ENCODE measurements at places on chromosomes 6 and 20.

- DNase-seq, result no peak
Observed at GRCh38 chr6:147534116-147534860, 25.8 kb downstream of the SAMD5 start.

GRCh38 chr6:135505648-135506047 is 8.1 kb upstream of the AHI1 start:
- DNase-seq, result no peak

DNA sequence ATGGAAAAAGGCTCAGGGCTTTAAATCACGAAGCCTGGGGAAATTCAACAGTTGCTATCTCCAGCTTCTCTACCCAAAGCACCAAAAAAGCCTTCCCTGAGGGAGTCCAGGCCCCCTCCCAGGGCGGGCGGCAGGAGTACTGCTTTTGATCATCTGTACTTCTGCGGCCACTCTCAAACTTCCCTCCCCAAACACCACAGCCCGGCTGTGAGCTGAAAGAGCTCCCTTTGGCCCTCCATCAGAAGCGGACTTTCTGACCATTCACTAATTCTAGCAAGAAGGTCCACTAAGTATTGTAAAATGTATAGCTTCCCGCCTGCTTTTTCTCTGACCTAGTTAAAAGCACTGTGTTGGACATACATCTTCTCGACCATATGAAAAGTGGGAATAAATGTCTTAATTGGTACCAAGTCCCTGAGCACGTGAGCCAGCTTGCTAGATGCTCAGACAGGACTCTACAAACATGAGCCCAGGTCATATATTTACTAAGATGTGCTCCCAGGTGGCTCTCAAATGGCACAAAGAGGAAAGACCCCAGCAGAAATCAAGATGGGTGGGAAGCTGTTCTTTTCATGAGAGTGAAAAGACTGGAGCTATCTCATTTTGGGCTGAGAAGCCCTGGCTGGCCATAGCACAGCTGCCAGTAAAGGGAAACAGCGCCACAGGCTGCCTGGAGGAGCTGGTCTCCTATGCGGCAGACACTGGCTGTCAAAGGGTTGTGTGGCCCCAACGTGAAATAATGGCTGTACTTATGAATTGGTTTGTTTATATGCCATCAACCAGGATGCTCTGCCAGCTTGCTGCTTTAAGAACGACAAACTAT is 58.6 kb downstream of the GFOD1 start:
- no peak for DNase-seq

DNA sequence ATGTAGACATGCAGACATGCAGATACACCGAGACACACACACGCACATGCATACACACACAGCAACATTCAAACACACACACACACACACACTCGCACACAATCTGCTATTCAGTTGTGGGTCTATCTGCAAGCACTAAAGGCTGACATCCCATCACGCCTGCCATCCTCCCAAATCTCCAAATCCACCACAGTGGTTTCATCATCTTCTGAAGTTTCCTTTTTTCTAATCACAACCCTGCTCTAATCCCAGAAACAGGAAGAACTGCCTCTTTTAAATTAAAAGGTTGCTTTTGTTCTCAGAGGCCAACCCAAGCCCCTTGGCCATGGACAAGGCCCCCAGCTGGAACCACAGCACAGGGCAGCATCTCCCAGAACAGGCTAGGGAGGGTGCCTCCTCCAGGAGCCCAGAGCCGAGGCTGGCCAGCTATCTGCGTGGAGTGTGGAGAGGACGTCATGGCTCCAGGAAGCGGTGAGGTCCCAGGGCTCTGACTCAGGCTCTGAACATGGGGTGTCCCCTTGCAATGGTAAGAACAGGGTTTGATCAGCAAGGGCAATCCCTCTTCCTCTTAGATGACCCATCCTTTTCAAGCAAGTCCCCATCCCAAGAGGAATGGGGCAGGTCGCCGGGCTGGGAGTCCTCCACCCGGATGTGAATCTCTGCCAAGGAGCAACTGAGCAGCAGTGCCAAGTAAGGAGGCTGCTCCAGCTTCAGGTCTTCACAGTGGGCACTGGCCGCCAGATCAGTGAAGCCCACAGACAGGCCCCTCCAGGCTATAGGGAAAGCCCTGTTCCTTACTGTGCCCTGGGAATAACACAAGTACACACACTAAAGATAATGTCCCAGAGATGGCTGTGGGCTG is 14.7 kb downstream of the FOXF2 start:
- DNase-seq, result no peak

DNA sequence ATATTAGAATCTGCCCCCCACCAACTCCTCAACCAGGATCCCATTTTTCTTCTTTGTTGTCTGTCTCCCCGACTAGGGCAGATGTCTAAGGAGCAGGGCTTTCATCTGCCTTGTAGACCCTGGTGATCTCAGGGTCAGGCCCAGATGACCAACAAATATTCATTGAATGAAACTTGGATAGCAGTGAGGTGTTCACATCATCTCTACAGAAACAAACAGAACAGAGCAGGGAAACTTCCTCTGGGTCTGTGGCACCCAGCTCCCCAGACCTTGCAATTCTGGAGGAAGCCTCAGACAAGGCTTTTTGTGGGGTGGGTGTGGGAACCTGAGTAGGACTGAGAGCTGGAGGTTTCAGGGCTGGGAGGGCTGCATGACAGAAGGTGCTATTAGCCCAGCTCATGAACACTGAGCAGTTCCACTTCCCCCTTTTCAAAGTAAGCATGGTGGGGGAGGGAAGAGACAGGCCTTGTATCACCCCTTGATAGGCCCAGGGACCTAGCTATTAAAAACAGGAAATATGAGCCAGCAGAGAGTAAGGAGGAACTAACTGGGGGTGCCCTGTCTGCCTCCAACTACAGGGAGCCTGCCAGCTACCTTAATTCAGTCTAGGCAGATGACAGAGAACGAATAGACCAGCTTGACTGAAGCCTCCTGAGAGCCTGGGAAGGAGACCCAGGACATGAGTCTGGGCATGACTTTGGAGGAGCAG is 37.3 kb upstream of the TOP1 start:
- DNase-seq, result no peak

GRCh38 chr20:3876000-3876399 is 13.2 kb upstream of the PANK2 start:
- DNase-seq, result no peak

GRCh38 chr6:30267423-30267822 is 54.2 kb upstream of the TRIM26 start:
- no peak for DNase-seq

DNA sequence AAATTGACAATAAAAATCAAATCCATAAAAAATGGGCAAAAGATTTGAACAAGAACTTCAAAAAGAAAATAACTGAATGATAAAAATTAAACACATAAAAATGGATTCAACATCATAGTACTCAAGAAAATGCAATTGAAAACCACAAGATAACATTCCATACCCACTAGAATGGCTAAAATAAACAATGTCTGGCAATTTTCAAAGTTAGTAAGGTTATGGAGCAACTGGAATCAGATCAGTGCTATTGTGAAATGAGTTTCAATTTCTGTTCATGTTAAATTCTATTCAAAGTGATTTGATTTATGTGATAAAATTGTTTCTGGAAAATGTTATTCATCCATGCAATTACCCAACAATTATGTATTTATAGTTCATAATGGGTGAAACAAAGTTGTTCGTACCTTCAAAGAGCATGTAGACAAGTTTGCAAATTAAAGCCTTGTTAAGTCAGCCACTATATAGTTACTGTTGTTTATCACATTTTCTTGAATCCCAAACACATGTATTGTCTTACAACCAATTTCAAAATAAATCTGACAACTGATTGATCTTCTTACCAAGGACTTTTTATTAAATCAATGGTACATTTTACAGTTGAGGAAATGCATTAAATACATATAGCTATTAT is 151.5 kb upstream of the CENPW start:
- DNase-seq, result no peak

GRCh38 chr6:49826743-49827406 is 39.5 kb downstream of the CRISP1 start:
- no peak for DNase-seq

DNA sequence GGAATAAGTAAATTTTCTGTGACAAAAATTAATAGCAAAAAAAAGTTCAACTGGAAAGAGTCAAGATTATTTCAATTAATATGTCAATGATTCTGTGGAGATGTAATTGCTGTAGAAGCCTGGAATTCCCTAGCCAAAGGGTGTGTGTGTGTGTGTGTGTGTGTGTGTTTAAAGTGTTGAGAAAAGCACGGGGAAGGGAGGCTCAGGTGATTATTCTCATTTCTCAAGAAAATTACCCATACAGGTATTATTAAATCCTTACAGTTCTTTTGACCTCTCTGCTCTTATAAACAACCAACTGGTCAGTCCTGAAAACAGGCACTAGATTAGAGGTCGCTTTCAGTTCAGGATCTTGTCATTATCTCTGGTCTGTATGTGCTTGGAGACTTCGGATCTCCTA is 129.3 kb upstream of the SASH1 start:
- DNase-seq, result no peak

- no peak for DNase-seq
Observed at GRCh38 chr6:116096979-116097816, 3.5 kb upstream of the NT5DC1 start.

GRCh38 chr6:56652231-56652630 is 9.5 kb upstream of the DST start:
- DNase-seq, result no peak

GRCh38 chr6:53703047-53703446 is 37.5 kb upstream of the KLHL31 start:
- DNase-seq, result no peak

DNA sequence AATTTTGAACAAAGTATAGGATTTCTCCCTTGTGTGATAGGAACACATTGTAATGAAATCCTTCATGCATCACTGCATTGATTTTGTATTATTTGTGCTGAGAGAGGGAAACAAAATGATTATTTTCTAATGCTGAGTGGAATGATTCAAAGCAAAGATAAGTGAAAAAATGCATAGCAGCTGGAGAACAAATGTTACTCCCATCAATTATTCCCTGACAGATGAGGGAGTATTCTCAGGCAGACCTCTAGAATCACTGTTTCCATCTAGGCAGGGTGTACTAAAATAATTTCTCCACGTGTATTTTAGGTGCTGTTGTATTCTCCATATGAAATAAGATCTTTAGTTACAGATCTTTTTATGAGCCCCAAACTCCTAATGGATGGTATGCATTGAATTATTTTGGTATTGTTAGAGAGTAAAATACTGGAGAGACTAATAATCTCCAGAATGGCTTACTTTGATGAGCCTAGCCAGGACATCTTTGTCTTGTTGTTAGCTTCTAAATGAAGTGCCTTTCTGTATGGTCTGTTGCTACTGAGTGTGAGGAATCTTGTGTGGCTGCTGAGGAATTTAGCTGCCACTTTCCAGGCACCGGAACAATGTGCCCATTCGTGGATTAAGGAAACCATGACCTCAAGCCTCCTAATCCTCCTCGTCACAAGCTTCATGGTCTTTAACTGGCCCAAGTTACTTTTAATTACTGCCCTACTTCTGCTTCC is 39.6 kb downstream of the RNF217 start:
- DNase-seq, result no peak

DNA sequence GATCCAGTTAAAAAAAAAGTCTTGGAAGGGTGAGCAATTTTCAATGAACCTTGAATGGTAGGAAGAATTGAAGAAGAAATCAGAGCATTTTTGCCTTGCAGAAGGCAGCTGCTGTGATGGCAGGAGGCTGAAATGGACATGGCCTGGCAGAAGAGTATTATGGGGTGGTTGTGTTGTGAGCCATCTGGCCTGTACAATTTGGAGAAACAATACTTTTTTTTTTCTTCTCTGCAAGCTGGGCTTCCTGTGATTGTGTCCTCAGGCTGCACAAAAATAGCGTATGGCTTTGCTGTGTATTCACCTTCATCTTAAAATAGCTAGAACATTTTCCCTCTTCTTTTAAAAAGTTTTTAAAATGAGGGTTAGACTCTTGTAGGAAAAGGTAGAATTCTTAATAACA is 21.4 kb downstream of the SYCP2L start:
- no peak for DNase-seq

- no peak for DNase-seq
Observed at GRCh38 chr6:152261179-152261578, 376.0 kb downstream of the SYNE1 start.

DNA sequence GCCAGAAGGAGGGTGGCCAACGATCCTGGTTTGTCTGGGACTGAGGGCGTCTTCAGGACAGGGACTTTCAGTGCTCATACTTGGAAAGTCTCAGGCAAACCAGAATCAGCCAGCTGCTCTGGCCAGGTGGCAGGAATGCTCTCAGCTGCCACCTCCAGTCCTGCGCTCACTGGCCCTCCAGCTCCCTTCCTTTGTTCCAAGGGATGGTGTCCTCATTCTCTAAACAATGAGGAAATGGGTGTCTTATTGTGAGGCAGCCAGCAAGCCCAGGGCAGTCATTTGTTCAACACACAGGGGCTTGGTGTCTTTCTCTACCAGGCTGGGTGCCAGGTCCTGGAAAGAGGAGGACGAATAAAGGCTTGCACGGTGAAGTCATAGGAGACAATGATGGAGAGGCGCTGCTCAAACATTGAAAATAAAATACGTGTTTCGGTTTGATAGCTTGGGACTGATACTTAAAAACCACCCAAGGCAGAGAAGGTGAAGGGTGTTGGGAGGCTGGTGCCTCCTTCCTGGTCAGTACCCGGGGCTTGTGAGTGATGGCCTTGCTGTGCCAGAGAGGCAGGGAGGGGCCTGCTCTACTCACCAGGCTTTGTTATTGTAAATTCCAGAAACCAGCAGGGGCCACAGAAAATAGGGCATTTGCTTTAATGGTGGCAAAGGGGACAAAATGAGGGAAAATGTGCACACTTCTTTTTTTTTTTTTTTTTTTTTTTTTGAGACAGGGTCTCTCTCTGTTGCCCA is 11.3 kb upstream of the TMEM181 start:
- DNase-seq, result no peak

GRCh38 chr6:70208235-70208790 is 94.6 kb downstream of the COL9A1 start:
- DNase-seq, result no peak

GRCh38 chr20:6053776-6054688 is at the start of gene LRRN4:
LRRN4 (minus strand) TSS chr20:6054060; CDS start chr20:6052799, 1,261 bp downstream.
- DNase-seq, result no peak

DNA sequence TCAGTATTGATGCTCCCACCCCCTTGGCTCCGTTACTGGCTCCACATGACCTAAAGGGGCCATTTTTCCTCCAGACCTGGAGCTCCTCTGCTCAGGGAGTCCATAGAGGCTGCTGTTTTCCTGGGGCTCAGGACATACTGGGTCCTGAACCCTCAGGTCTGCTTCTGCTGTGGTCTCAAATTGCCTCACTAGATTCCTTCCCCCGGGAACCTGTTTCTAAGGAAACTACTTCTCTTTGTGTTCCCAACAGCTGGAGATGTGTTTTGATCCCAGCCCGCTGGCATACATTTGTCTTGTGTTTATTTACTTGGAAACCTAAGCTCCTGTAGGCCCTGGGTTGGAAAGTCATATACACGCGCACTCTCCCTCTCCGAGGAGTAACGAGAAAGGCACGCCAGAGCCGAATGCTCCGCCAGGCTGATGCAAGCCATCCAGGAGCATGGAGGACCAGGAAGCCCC is 222.8 kb downstream of the UST start:
- no peak for DNase-seq

- no peak for DNase-seq
Observed at GRCh38 chr20:20456741-20457140, 88.8 kb downstream of the INSM1 start.

GRCh38 chr20:57467742-57468141 is 57.2 kb downstream of the CTCFL start:
- DNase-seq, result no peak

Measured in GOT3 (cell line).